T-helper 17 cell (primary cell): ENCODE measurements at places on chromosomes 3 and 15.

- DNase-seq: no peak
Observed at GRCh38 chr3:141243271-141243707, 11.7 kb downstream of the PXYLP1 start.

- DNase-seq: no peak
Observed at GRCh38 chr3:79986338-79986737, 218.5 kb upstream of the ROBO1 start.

DNA sequence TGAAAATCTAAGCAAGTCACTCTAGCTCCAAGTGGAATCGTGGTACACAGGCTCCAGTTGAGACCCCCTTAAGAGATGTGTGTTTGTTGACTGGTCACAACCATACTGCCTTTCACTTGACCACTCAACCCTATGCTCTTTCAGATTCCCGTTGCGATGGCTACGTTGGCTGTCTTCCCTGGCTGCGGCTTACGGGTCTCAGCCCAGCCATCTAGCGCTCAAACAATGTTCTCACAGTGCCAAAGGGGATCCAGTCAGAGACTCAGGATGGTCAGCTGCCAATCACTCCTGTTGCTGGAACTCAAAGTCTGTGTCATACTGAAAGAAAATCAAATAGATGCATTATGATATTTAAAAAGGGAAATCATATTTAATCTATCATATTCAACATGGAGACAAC, 237.6 kb downstream of the ITPR1 start:
- no peak for DNase-seq

- DNase-seq: no peak
Observed at GRCh38 chr15:55800216-55800615, 57.3 kb upstream of the PRTG start.

DNA sequence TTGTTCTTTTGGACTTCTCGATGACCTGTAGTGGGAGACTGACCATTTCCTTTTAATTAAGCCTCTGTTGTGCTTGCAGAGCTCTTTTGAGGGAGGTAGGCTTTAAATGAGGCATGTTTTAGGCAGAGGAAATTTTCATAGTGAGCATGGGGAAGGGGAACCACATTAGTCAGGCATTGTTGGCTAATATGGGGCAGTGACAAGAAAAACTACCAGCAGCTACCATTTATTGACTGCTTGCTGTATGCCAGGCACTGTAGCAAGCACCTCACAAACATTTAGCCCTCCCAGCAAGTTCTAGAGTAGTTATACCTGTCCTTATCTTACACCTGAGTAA, 10.9 kb downstream of the ATG7 start:
- no peak for DNase-seq

DNA sequence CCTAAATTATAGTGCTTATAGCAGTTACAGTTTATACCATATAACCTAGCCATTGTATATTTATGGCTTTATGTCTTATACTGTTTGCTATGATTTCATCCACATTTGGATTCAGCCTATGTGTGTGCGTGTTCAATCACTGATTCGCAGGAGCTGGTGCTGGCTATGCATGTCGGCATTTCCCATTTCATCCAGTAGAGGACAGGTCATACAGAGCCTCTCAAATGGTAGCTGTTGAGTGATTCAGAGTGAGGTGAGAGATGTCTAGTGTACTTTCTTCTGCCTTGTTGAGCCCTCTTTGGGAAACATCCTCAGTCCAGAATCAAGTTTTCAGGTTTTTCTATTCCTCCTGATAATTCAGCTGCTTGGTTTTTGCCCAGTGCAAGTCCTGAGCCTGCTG, 76.1 kb downstream of the FRMD4B start:
- no peak for DNase-seq

DNA sequence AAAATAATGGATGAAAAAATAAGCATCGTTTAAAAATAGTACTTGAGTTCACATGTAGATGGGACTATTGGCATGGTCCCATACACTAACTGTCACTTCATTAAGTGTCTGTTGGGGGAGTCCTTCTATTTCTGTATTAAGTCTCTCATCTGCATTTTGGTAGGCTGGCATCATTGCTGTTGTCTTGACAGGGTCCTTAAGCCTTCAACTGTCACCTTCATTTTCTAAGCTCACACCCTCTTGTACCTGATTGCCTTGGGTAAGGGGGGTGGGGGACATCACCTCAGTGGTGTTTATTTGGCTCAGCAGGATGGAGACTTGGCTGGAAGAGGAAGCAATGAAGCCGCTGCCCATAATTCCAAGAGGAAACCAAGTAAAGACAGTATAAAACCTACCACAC, 202.0 kb upstream of the VEPH1 start:
- no peak for DNase-seq

GRCh38 chr3:134375582-134376384, 1.5 kb upstream of the AMOTL2 start:
- no peak for DNase-seq

- DNase-seq: no peak
Observed at GRCh38 chr15:57017024-57017423, 98.6 kb downstream of the TCF12 start.

DNA sequence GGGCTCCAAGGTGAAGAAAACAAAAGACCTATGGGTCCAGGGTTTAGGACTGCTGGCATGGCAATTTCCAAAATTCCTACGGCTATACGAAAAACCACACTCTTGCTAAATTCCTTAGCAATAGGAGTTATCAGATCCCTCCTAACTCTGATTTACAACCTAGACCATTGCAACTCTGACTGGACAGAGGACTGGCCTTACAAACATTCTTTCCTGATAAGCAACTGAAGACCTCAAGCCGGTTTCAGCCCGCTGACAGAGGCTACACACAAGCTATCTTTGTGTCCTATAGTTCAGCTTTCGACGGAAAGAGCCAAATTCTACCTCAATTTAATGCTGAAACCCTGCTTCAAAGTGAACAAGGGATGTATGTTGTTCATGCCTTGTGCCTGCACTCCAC, 38.3 kb upstream of the AGBL1 start:
- no peak for DNase-seq

DNA sequence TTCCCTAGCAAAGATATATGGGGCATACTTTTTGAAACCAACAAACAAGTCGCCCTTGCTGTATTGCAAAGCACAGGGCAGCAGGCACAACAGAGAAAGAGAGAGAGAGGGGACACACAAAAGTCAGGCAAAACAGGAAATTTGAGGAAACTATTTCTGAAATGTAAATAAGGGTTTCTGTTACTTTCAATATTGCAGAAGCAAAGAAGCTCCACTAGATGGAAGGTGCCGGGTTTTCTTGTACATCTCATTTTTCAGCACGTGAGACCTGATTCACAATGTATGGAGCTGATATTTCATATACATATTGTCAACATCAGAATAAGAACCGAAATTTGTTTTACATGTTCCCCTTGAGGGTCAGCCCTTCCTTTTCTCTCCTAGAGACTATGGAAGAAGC, 127.4 kb downstream of the FOXP1 start:
- no peak for DNase-seq

- no peak for DNase-seq
Observed at GRCh38 chr3:36319680-36320079, 60.6 kb upstream of the STAC start.

GRCh38 chr3:116139641-116140040, 305.6 kb downstream of the LSAMP start:
- DNase-seq: no peak

GRCh38 chr3:125622381-125622791, 27.1 kb upstream of the OSBPL11 start:
- DNase-seq: no peak

- DNase-seq: no peak
Observed at GRCh38 chr3:24548278-24548677, 53.6 kb upstream of the THRB start.

DNA sequence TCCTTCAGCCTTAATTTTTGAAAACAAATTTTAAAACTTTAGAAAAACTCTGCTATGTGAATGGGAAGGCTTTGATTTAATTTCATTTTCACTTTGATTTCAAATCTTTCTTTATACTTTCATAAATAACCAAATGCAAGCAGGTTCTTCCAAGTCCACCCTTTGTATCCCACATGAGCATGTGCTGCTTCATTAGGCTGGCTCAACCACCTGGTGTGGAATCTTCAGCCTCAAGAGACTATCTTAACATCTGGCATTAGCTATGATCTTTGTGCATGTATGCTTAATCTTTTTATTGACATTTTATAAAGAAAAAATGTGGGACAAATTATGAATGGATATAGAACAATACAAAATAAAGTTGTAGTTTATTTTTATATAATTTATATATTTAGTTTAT, 81.8 kb upstream of the MLF1 start:
- DNase-seq: no peak

DNA sequence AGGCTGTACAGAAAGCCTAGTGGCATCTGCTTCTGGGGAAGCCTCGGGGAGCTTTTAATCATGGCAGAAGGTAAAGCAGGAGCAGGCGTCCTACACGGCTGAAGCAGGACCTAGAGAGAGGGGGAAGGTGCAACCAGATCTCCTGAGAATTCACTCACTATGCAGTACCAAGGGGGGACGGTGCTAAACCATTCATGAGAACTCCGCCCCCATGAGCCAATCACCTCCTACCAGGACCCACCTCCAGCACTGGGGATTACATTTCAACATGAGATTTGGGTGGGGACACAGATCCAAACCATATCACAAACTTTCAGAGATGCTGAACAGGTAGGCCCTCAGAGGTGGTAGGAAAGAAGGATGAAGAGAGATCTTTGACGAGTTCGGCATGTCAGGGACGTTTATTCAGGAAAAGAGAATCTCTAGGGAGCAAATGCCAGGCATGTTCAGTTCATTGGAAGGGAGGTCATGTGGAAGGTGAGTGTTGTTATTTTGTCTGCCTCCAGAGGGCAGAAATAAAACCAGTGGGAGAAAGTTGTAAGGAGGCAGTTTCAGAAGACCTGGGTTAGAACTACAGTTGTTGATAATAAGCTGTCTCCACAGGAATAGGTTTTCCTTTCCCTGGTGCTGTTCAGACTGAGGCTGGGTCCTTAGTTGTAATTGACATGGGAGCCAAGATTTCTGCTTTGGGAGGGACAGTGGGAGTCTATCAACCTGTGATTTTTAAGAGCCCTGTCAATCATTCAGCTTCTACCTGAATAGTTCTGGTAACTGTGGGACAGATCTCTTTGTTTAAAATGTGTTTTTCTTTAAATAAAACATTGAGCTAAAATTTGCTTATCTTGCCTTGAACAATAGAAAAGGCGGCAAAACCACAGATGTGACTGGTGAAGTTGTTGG, 4.3 kb upstream of the FNDC3B start:
- no peak for DNase-seq

- no peak for DNase-seq
Observed at GRCh38 chr3:97656638-97657037, 107.9 kb upstream of the ARL6 start.

GRCh38 chr3:188234132-188234531, 80.2 kb downstream of the LPP start:
- no peak for DNase-seq

DNA sequence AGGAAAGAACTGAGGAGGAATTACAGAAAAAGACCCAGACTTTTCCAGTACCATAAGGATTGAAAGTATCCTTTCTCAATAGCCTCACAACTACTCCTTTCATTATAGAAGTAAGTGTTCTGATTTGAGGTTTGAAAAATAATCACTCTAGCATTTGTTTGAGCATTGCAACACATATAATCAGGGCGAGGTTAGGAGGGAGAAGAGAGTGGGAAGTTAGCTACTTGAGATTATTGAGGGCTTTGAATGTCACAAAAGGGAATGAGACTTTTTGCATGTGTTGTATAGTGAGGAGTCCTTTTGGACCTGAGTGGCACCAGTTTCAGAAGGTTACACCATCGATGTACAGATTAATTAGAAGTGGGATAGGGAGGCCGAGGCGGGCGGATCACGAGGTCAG, 65.2 kb upstream of the TNIK start:
- DNase-seq: no peak

GRCh38 chr3:111509308-111509707, 32.7 kb upstream of the CD96 start:
- no peak for DNase-seq

DNA sequence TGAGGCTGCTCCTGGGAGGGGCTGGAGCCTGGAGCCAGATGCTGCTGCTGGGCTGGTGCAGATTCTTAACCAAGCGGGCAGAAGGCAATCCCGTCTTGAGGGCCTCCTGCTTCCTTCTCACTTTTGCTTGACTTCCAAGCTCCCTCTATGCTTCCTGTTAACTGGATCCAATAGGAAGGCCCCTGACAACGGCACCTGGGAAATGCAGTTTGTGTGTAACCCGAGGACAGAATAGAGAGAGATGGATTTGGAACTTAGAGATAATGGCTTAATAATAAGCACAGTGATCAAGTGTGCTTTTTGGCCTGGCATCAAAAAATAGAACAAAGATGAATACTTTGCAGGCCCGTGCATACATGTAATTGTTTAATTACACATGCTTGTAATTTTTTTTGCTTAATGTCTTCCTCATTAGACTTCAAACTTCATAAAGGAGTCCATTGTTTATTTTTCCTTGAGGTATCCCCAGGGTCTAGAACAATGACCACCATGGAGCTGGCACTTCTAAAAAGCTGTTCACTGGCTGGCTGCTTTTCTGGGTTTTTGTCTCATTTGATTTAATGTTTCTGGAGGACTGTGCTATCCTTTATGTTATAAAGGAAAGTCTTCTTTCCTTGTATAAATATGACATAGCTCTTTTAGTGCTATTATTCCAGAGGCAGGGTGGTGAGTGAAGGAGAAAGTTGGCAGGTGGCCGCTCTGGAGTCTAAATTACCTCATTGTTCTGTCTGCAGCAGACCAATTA, 63.3 kb upstream of the MITF start:
- DNase-seq: no peak

- no peak for DNase-seq
Observed at GRCh38 chr15:89899295-89899945, 5.6 kb upstream of the AP3S2 start.

DNA sequence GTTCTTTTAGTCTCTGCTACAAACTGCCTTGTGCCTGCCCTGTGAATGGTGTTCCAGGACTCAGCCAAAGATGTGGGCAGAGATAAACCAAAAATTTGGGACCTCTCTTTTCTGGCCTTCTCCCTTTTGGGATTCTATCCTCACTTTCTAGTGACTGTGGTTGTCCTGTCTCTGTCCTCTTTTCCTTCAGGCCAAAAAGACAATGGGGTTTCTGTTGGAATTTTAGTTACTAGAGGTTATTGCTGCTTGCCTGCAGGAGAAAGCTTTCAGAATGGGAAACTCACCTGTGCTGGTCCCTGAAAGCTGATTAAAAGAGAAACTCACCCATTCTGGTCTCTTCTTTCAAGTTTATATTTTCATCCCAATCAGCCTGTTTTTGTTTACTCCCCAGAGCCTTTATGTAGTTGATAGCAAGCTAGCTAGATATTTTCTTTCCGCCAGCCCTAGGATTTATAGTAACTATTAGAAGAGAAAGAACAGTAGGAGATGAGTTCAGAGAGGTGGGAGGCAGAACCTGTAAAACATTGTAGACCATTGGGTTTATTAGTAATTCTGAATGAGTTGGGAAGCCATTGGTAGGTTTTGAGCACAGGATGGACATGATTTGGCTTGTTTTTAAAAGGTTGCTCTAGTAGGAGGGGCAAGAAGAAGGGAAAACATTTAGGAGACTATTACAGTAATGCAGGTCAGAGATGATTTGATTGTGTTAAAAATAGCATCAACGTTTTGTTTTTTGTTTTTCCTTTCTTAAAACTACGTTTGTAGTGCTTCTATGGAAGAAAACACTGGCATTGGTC, 138.9 kb downstream of the TCF12 start:
- DNase-seq: no peak
